Omental fat pad (tissue), 4 donors: ENCODE measurements at places on chromosomes 6 and 20.

DNA sequence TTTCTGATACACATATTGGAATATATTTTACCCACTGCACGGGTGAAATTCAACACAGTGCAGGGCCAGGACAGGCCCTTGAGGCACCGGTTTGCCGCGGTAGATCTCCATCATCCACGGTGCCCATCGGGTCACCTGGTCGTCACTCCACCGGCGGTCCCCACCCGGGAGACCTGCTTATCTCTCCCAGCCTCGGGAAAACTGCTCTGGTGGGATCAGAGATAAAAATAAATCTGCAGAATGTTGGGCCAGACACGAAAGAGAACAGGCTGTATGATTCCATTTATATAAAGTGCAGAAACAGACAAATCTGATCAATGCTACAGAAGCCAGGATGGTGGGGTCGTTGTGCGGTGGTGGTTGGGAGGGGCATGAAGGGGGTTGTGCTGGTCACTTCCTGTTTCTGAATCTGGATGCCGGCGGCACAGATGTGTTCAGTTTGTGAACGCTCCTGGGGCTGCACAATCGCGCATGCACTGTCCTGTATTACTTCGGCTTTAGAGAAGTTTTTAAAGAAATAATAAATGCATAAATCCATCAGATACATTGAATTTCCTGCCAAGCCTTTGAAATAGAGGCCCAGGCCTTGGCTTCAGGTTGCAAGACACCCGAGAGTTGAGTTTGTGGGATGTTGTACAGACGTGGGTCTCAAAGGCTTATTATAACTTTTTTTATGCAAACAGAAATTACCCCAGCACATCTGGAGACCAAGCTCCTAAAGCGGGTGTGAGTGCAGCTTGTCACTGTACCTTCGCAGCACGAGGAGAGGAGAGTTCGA is 54.3 kb downstream of the ANKRD60 start:
- no peak for DNase-seq

DNA sequence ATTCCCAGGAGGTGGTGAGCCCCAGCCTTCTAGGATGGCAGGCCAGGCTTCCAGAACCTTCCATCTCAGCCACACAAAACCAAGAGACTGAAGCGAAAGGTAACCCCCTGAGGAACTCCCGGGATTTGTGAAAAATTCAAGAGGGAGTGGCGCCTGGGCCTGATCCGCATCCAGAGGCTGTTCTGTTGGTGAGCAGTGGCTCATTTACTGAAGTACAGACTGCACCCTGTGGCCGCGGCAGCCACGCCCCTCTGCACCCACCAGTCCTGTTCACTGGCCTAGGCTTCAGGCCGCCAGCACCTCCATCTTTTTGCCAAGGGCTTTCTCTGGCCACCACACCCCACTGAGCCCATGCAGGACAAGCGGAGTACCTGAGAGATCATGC is 79.1 kb upstream of the PTPN1 start:
- DNase-seq, result no peak

- DNase-seq, result no peak
Observed at GRCh38 chr6:28269492-28269891, 2.5 kb downstream of the ZSCAN26 start.

DNA sequence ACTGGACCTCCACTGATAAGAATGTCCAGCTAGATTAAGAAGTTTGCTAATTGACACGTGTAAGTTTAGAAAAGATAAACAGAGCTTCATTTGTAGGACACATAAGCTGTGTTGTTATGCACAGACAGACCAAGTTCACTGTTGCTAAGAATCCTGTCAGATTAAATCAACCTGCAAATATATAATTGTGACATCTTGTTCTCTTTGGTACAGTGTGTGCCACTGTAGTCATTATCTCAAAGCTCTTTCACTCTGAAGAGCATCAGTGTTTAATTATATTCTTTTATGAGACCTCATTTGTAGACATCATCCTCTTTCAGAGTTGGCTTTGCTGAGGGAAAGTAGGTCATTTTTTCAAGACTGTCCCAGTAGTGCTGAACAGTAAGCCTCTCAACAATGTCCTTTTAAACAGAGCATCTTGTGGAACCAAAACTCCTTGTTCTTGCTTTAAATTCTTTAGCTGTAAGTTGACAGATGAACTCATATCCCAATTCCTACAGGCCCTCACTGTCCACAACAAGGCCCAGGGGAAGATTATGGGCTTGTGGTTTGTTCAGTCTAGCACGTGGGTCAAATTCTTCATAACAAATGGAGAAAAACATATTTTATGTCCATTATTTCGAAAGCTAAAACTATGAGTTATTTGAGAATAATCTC is 252.4 kb downstream of the HDGFL1 start:
- no peak for DNase-seq

DNA sequence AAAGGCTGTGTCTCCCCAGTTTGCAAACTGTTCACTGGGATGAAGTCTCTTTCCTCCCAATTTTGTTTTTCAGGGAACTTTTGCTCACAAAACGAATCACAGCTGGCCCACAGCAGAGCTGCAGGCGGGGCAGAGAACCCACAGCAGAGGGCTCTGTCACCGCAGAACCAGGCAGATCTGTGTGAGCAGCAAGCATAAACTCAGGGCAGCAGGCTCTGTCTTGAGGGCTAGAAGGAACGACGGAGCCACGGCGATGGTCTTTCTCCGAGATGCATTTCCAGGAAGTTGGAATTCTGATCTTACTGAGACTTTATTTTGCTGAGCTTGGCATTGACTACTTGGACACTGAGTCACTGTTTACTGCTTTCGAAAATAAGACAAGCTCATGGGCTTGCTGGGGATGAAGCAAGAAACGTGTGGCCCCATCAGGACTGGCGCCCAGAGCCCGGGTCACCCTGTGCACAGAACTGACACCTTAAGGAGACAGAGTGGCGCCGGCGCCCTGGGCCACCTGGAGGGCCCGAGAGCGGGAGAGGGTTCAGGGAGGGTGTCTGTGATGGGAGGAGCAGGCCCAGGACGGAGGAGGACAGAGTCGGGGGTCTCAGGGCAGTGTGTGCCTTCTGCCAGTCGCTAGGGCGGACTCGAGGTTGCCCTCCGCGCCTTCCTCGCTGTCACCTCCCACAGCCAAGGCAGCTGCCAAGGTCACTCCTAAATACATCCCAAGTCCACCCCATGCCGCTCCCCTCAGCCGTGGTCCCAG is 106.3 kb upstream of the NXT1 start:
- no peak for DNase-seq

- no peak for DNase-seq
Observed at GRCh38 chr6:44537306-44538049, 150.0 kb downstream of the CDC5L start.

- no peak for DNase-seq
Observed at GRCh38 chr20:24618739-24619138, 149.3 kb downstream of the SYNDIG1 start.

GRCh38 chr20:38673261-38673660 is 51.0 kb upstream of the SLC32A1 start:
- no peak for DNase-seq

DNA sequence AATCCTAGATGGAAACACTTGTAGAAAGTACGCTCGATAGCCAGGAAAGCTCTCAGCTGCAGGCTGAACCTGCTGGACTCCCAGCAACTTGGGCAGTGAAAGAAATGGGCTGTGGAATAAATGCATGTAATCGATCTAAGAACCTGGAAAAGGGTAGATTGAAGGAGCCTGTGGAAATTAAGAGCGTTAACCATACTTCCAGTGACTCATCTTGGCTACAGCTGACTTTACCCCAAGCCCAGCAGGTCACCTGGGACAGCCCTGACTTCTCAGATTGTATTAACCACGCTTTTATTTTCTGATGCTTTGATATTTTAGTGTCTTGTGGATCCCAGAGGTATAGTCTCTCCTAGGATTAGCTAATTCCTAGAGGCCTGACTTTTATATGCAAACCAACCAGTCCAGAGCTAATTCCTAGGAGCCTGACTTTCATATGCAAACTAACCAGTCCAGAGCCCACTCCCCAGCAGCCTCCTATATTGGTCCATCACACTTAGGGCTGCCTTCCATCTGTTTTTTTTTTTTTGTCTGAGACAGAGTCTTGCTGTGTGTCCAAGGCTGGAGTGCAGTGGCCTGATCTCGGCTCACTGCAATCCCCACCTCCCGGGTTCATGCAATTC is 86.3 kb downstream of the GMPR start:
- no peak for DNase-seq

DNA sequence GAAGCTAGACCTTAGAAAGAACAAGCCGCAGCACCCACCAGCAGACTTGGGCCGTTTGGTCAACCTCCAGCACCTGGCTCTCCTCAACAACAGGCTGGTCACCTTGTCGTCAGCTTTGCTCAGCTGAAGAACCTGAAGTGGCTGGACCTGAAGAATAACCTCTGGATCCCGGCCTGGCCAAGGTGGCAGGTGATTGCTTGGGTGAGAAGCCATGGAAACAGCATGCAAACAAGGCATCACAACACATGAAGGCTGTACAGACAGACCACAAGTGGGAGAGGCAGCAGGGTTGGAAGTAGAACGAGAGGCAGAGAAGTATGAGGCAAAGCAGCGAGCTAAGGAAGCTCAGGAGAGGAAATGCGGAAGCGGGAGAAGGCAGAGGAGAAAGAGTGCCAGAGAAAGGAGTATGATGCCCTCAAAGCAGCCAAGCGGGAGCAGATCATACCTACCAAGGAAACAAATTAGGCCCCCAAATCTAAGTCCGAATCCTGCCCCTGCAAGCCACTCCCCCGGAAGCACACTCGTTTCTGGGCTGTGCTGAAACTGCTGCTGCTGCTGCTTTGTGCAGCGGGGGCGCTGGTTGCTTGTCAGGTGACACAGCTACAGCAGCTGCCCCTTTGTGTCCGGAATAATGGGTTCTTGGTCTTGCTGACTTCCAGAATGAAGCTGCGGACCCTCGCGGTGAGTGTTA is 121.6 kb upstream of the LGSN start:
- DNase-seq, result no peak
